Vagina (tissue), 2 donors: ENCODE measurements at places on chromosomes 5 and 9. TPM values are rescaled to one million over a fixed set of nuclear protein-coding genes. Genes with fewer than 3 reads are reported as not detected.

FGF18 gene
- 1.7 TPM for total RNA-seq

INSL4 gene
- not detected for total RNA-seq

HABP4 gene
- 17.2 TPM for total RNA-seq

GRCh38 chr9:130138171-130138653 is 34.0 kb upstream of the NCS1 start:
- H3K27me3 ChIP-seq: no peaks in the 10 kb centered on the region
- DNase-seq: no peak
- H3K4me1 ChIP-seq: peaks cover 29% of the 10 kb centered on the region

- H3K27me3 ChIP-seq: no peaks in the 10 kb centered on the region
- DNase-seq: no peak
- H3K27ac ChIP-seq: no peak overlapping the region
- no peaks in the 10 kb centered on the region for H3K4me1 ChIP-seq
- H3K36me3 ChIP-seq: no peaks in the 10 kb centered on the region
- no peak overlapping the region for H3K4me3 ChIP-seq
Measured at GRCh38 chr5:53873235-53873634, 312.8 kb downstream of the NDUFS4 start.

- no peaks in the 10 kb centered on the region for H3K36me3 ChIP-seq
- no peak for DNase-seq
- H3K4me3 ChIP-seq: no peak overlapping the region
- no peaks in the 10 kb centered on the region for H3K27me3 ChIP-seq
Measured at GRCh38 chr9:75120686-75121085, 32.4 kb downstream of the OSTF1 start.

DNA sequence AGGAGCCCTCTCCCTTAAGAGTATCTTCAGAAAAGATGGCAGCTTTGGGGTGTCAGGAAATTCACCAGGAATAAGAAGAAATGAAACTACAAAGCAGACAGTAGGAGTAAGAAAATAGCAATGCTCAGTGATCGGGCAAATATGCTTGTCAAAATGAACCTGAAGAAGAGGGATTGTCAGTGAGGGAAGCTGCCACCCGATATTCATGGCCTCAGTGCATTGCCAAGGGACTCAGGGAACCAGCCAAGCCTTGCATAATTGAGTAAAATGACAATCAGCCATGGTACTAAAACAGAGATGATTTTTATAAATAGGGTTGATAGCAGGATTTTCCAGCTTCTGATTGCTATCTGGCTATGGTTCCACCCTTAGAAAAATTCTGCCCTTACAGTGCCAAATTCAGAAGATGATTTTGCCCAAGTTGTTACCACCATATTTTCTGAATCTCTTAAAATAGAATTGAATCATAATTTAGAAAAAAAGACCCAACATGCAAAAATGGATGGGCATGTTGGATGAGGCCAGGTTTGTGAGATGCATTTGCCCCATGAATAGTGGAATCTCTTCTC is 274.0 kb downstream of the NTRK2 start:
- H3K4me3 ChIP-seq: no peak overlapping the region
- no peak overlapping the region for H3K27ac ChIP-seq
- DNase-seq: no peak
